ENCODE measurements at places on chromosomes 16 and 17. TPM values are rescaled to one million over a fixed set of nuclear protein-coding genes. Genes with fewer than 3 reads are reported as not detected.

GRCh38 chr16:71629278-71630016 is 3.5 kb downstream of the MARVELD3 start:
- no peaks in the 10 kb centered on the region for H3K36me3 ChIP-seq
- H3K4me3 ChIP-seq = no peak overlapping the region
- no peak overlapping the region for H3K27ac ChIP-seq
- no peak for DNase-seq
- no peaks in the 10 kb centered on the region for H3K27me3 ChIP-seq

KRTAP4-1 gene
- not detected for total RNA-seq

DNA sequence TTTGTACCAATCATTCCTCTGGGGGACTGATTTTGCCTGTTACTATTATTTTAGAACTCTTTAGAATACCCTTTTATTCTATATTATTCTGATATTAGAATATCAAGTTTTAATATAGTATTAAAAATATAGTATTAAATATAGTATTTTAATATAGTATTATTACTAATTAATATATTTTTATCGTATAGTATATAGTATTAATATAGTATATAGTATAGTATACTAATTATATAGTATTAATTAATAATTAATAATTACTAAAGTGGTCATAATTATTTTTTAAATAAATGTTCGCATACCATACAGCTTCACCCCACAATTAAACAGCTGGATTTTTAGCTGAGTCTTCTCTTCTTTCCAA is 73.3 kb downstream of the GNAO1 start:
- no peak overlapping the region for H3K4me3 ChIP-seq
- H3K27ac ChIP-seq = no peak overlapping the region
- no peaks in the 10 kb centered on the region for H3K36me3 ChIP-seq
- H3K27me3 ChIP-seq = no peaks in the 10 kb centered on the region
- H3K4me1 ChIP-seq = peaks cover 28% of the 10 kb centered on the region
- DNase-seq = no peak

CD300LF gene
- 1.1 TPM for total RNA-seq

DNA sequence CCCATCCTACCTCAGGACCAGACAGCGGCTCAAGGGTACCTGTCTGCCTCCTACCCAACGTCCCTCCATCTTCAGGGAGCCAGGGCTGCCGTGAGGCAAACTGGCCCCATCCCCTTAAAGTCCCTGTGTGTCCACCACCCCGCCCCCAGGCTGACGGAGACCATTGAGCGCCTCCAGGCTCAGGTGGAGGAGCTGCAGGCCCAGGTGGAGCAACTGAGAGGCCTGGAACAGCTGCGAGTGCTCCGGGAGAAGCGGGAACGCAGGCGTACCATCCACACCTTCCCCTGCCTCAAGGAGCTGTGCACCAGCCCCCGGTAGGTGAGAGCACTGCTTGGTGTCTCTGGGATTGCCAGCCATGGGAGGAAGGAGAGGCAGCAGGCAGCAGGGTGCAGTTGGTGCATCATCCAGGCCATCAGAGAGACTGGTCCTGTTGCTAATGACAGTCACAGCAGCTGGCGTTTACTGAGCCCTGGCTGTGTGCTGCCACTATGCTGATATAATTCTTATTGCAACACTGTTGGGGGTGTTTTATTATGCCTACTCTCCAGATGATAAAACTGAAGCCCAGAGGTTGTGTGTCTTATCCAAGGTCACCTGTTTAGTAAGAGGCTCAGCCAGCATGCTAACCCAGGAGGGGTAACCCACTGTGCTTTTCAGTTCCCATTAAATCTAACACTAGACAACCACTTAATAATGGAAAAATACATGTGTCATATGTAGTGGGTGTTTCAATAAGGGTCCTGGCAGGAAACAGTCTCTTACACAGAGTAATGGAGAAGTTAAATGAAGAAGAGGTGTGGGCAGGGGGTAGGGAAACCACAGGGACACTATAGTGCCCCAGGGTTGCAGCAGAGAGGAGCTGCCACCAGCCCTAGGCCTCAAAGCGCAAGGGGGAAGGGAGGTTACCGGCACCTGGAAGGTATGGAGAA is 10.3 kb upstream of the MRPL58 start:
- H3K4me3 ChIP-seq = no peak overlapping the region
- H3K36me3 ChIP-seq = no peaks in the 10 kb centered on the region
- no peaks in the 10 kb centered on the region for H3K27me3 ChIP-seq
- H3K4me1 ChIP-seq = peaks cover 14% of the 10 kb centered on the region
- no peak for DNase-seq

GRCh38 chr17:2181206-2181896 is 122.2 kb downstream of the SMG6 start:
- H3K4me3 ChIP-seq = no peak overlapping the region
- H3K27me3 ChIP-seq = no peaks in the 10 kb centered on the region
- H3K27ac ChIP-seq = peak overlapping the region; percentile 44

DNA sequence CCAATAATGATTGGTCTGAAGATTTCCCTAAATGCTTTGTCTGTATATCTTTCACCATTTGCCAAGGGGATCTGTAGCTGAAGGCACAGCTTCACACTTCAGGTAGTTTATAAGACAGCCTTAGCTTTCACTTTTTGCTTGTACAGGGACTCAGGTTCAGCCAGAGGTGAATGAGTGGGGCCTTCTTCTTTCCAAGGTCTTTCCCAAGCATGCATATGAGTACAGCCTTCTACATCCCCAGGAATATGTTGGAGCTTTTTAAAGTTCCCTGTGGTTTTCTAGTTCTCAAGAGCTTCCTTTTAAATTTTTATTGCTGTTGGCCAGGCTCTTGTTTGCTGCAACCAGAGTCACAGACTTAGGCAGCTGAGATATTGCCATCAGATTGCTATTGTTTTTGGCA is 17.9 kb upstream of the SPDYE4 start:
- no peaks in the 10 kb centered on the region for H3K36me3 ChIP-seq
- H3K27me3 ChIP-seq = no peaks in the 10 kb centered on the region
- no peak for DNase-seq
- no peaks in the 10 kb centered on the region for H3K4me1 ChIP-seq
- no peak overlapping the region for H3K4me3 ChIP-seq

DNA sequence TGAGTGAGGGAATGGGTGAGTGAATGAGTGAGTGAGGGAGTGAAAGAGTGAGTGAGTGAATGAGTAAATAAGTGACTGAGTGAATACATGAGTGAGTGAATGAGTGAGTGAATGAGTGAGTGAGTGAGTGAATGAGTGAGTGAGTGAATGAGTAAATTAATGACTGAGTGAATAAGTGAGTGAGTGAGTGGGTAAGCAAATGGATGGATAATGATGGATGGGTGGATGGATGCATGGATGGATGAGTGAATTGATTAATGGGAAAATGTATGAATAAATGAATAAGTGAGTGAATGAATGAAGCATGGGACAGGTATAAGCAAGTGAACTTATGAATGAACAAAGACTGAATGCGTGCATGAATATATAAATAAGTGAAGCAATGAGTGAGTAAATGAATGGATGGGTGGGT is 25.4 kb downstream of the TMEM114 start:
- no peak overlapping the region for H3K27ac ChIP-seq
- no peak for DNase-seq
- H3K4me1 ChIP-seq = no peaks in the 10 kb centered on the region
- H3K4me3 ChIP-seq = no peak overlapping the region
- H3K27me3 ChIP-seq = no peaks in the 10 kb centered on the region
- H3K36me3 ChIP-seq = no peaks in the 10 kb centered on the region

- no peaks in the 10 kb centered on the region for H3K36me3 ChIP-seq
- peak overlapping the region; percentile 64 for H3K27ac ChIP-seq
- DNase-seq = peak; percentile 76
- H3K4me3 ChIP-seq = no peak overlapping the region
Measured at GRCh38 chr16:67672739-67673662, 6.4 kb downstream of the C16orf86 start.

DNA sequence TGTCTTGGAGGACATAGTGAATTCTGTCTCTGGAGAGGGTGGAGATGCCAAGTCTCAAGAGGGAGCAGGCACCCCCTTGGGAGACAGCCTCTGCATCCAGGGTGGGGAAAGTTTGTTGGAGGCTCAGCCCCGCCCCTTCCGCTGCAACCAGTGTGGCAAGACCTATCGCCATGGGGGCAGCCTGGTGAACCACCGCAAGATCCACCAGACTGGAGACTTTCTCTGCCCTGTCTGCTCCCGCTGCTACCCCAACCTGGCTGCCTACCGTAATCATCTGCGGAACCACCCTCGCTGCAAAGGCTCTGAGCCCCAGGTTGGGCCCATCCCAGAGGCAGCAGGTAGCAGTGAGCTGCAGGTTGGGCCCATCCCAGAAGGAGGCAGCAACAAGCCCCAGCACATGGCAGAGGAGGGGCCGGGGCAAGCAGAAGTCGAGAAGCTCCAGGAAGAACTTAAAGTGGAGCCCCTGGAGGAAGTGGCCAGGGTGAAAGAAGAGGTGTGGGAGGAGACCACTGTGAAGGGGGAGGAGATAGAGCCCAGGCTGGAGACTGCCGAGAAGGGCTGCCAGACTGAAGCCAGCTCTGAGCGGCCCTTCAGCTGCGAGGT is 5.2 kb downstream of the ZNF646 start:
- H3K27me3 ChIP-seq = no peaks in the 10 kb centered on the region
- H3K36me3 ChIP-seq = no peaks in the 10 kb centered on the region
- DNase-seq = no peak
- H3K27ac ChIP-seq = no peak overlapping the region
- H3K4me3 ChIP-seq = no peak overlapping the region

DNA sequence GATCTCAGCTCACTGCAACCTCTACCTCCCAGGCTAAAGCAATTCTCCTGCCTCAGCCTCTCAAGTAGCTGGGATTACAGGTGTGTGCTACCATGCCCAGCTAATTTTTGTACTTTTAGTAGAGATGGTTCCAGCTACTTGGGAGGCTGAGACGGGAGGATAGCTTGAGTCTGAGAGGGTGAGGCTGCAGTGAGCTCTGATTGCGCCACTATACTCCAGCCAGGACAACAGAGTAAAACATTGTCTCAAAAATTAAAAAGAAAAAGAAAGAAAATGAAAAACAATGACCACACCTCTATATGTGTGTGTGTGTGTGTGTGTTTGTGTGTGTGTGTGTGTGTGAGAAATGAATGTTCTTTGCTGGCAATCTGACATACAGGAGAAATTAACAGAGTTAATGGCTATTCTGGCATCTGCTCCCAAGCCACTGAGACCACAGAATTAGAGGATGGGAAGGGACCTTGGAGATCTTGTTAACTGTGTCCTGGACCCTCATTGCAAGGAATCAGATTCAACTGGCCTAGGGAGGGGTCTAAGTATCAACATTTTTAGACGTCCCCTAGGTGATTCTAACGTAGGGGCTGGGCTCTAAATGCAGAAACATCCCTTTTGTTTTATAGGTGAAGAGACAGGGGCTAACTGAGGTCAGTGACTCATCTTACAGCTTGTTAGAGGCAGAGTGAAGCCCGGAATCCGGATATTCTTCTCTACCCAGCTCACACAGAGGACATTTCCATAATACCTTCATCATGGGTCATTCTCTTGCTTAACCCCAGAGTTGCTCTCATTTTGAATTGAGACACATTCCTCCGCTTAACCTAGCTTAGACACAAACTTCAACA is 16.4 kb upstream of the MARCHF10 start:
- H3K27me3 ChIP-seq = no peaks in the 10 kb centered on the region
- no peak overlapping the region for H3K27ac ChIP-seq
- peaks cover 45% of the 10 kb centered on the region for H3K4me1 ChIP-seq
- no peak overlapping the region for H3K4me3 ChIP-seq
- no peak for DNase-seq
- no peaks in the 10 kb centered on the region for H3K36me3 ChIP-seq

NEUROD2 gene
- not detected for total RNA-seq

DNA sequence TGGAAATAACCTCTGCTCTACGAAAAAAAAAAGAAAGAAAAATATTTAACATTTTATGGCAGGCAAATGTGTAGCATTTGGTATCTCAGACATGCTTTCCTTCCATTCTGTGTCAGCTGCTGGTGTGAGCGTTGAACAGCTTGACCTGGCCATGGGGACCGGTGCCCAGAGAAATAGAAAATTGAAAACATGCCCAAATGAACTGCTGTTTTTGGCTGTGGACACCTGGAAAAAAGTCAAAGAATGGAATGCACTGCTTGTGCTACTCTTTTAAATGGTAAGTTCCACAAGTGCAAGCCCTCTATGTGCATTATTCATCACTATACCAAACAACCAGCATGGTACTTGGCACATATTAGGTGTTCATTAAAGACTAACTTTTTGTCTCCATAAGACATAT is 127.2 kb downstream of the CDH8 start:
- no peaks in the 10 kb centered on the region for H3K27me3 ChIP-seq
- DNase-seq = peak; percentile 42
- H3K36me3 ChIP-seq = no peaks in the 10 kb centered on the region
- H3K27ac ChIP-seq = no peak overlapping the region
- H3K4me3 ChIP-seq = no peak overlapping the region
- H3K4me1 ChIP-seq = no peaks in the 10 kb centered on the region

DRC3 gene
- 22.1 TPM for total RNA-seq

DNA sequence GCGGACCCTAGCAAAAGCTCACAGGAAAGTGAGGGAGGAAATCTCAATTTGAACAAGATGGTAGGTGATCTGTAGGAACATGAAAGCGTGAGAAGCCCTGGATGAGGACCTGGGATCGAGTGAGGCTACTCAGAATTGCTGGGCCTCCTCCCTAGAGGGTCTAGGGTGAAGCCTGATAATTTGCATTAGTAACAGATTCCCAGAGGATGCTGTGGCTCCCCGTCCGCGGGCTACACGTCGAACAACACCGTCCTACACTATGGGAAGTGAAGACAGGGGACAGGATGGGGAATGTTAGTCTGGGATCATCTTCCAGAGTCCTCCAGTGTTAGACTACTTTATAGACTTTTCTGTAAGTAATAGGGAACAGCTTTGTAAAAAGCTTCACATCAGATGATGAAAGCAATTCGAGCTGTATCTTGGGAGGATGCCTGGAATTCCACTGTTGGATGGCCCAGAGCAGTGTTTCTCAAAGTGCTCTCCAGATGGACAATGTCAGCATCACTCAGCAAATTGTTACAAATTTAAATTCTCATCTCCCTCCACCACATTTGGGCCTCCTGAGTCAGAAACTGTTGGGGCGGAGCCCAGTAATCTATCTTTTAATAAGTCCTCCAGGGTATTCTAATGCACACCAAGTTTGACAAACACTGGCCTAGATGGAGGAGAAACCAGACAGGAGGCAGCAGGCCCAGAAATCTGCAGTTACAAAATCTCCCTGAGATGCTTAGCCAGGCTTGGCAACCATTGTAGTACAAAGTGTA is 6.5 kb downstream of the FNDC8 start:
- H3K27ac ChIP-seq = no peak overlapping the region
- H3K36me3 ChIP-seq = no peaks in the 10 kb centered on the region
- H3K4me3 ChIP-seq = no peak overlapping the region
- no peaks in the 10 kb centered on the region for H3K4me1 ChIP-seq
- no peaks in the 10 kb centered on the region for H3K27me3 ChIP-seq

Data from testis (tissue), 5 donors.